Upper lobe of left lung (tissue), 6 donors: ENCODE measurements at places on chromosomes 3 and 15.
A peak's percentile ranks its signal among the peaks of the same experiment; 100 is the strongest.

GRCh38 chr15:45714590-45715488, 80.0 kb downstream of the SQOR start:
- H3K36me3 ChIP-seq = no peaks in the 10 kb centered on the region
- no peak overlapping the region for H3K27ac ChIP-seq
- no peaks in the 10 kb centered on the region for H3K27me3 ChIP-seq
- DNase-seq = no peak
- no peak overlapping the region for H3K4me3 ChIP-seq

DNA sequence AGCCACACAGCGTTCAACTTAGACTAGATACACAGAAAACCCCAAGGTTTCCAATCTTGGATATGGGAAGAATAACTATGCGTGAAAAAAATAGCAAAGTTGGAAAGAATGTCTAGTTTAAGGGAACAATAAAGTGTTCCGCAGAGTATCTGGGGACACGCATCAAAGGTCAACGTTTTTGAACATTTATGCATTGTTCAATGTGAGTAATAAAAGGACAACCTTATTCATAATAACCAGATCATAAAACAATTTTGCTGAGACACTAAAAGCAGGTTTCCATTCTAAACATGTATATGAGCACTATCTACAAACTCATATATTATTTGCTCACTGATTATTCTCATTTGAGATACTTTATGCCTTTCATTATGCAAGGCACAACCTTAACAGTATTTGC, 7.8 kb downstream of the ANO10 start:
- no peaks in the 10 kb centered on the region for H3K27me3 ChIP-seq
- no peaks in the 10 kb centered on the region for H3K36me3 ChIP-seq
- no peak for DNase-seq
- no peak overlapping the region for H3K27ac ChIP-seq
- no peak overlapping the region for H3K4me3 ChIP-seq

GRCh38 chr3:71537211-71537611, 46.3 kb downstream of the FOXP1 start:
- H3K4me3 ChIP-seq = no peak overlapping the region
- H3K4me1 ChIP-seq = peaks cover 27% of the 10 kb centered on the region
- no peak overlapping the region for H3K27ac ChIP-seq
- no peaks in the 10 kb centered on the region for H3K27me3 ChIP-seq
- no peak for DNase-seq

DNA sequence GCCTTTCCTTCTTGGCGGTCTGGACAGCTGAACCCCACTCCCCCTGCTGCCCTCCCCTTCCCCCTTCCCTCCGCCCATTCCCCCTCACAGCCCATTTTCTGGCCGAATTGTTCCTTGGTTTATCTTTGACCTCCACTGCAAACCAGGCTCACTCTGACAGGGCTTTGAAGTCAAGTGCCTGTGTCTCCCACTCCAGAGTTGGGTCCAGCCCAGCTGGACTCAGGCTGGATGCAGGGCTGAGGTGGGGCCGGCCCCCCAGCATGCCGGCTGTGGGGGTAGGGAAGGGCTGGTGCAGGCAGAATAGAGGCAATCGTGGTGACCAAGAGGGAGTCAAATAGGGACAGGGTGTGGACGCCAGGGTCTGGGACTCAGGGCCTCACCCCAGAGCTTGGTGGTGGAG, 57.0 kb upstream of the MRPS22 start:
- peak; percentile 54 for DNase-seq
- H3K4me3 ChIP-seq = no peak overlapping the region
- no peak overlapping the region for H3K27ac ChIP-seq
- no peaks in the 10 kb centered on the region for H3K36me3 ChIP-seq

GRCh38 chr3:24096695-24097290, 151.7 kb downstream of the NR1D2 start:
- DNase-seq = no peak
- H3K27me3 ChIP-seq = no peaks in the 10 kb centered on the region
- no peaks in the 10 kb centered on the region for H3K4me1 ChIP-seq
- H3K36me3 ChIP-seq = no peaks in the 10 kb centered on the region
- H3K27ac ChIP-seq = no peak overlapping the region
